ENCODE measurements at places on chromosomes 12 and 14.
A peak's percentile ranks its signal among the peaks of the same experiment; 100 is the strongest.

- DNase-seq, result peak; percentile 20
Measured at GRCh38 chr12:92145481-92145730, 240 bp downstream of the BTG1 start.

DNA sequence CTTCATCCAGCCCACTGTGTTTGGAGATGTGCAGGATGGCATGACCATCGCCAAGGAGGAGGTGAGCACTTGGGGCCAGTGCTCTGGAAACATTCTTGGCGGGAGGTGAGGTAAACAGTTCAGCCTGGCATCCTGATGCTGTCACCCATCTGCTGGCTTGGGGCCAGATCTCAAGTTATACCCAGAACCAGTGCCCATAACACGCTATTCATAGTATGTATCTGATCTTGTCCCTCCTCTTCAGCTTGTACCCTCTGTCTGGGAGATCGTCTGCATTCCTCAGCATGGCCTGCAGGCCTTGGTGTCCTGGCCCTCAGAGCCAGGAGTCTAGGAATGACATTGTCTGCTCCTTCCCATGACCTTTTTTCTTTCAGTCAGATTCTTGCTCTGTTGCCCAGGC, 31.4 kb downstream of the ALDH2 start:
- no peak for DNase-seq

GRCh38 chr14:35998303-35998702, 172.2 kb downstream of the BRMS1L start:
- no peak for DNase-seq

DNA sequence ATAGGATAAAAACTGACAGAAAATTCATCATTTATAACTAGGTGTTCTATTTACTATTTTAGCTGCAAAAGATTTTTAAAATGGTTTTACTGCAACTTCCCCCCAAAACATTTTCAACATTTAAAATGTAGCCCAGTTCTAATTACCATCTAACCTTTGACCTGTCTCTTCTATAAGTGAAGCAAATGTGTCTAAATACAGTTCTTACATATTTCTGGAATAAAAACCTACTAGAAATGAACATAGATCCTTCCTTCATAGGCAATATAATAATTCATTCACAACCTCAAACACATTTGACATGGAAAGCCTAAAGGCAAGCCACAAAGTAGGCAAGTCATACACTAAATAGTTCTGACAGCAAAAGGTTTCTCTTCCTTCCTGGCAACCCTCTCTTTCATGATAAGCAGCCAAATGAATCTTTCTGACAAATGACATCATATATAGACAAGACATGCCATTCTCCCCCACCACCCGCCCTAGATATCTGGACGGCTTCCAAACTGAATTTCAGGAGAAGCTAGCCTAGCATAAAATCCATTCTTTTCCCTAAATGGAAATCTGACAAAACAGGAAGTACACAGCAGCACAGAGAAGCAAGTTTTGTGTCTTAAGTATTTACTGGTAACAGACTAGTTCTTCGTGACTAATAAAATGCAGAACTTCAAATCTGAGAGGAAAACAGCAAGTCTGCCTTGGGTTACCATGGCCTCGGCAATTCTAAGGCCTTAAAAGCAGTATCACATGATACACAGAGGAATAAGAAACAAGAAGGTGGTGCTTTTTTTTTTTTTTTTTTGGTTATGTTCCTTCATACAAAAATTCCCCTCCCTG, 17.2 kb upstream of the ARID4A start:
- peak; percentile 53 for DNase-seq

- DNase-seq, result no peak
Measured at GRCh38 chr12:1908758-1909157, 9.7 kb downstream of the CACNA2D4 start.

- no peak for DNase-seq
Measured at GRCh38 chr12:57127101-57127725, 1.1 kb upstream of the LRP1 start.

DNA sequence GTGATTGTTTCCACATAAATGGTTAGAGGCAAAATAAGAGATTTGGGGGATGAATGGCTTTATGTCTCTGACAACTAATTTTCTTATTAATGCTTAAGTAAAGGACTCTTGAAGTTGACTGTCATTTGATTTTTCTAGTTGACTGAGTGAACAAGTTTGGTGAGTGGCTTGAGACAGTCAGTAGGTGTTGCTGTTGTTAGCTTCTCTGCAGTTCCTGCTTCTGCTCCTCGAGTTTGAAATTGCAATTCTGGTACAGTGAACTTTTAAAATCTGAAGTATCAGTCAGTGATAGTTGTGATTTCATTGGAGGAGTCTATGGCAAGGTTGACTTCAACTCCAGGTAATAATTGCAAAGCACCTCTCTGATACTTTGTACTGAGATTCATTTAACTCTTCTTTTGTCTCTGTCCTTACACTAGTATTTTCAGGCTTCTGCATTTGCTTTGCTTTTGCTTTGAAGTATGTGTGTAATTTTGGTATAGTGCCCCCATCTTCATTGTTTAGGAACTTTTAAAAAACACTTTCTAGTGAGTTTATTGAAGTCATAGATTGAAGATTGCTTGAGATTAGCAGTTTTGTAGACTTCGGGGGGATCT, 415.5 kb downstream of the PCNX1 start:
- no peak for DNase-seq

DNA sequence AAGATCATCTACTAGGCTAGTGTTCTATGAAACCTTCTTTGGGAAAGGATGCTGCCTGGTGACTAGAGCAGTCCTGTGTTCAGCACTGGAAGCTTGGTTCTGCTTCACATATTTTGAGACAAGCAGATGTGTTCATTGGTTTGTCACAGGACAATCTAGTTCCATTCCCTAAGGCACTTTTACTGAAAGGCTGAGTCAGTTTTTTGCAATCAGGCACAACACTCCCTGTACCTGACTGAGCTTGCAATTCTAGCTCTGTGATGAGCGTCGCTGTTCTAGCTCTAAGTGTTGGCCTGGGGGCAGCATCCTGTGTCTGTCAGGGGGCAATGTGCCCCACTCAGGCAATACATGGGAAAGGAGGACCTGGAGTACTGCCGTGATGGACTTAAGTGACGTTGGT, 144.4 kb downstream of the CAND1 start:
- no peak for DNase-seq

DNA sequence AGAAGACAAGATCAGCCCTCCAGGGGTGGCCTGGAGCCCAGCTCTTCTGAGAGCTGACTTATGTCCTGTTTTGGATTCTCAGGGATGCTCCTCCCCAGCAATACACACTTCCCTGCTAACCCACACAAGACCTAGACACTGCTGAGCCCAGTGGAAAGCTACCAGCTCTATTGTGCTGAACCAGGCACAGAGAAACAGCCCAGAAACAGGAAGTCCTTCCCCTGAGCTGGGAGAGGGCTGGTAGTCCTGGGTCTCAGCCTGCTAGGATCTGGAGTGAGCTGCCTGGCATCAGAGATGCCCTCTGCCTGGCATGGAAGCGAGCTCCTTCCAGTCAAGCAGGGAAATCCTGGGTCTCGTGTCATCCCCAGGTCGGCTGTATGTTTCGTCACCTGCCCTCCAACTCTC, 1.2 kb upstream of the LAG3 start:
- DNase-seq, result no peak

- DNase-seq, result no peak
Measured at GRCh38 chr12:132222096-132222807, 78.0 kb downstream of the NOC4L start.

All from T-helper 1 cell (primary cell).